ENCODE measurements at places on chromosomes 1 and 21.

- DNase-seq: no peak
These were observed 16.2 kb downstream of the RHOU start for GRCh38 chr1:228751360-228752098.

DNA sequence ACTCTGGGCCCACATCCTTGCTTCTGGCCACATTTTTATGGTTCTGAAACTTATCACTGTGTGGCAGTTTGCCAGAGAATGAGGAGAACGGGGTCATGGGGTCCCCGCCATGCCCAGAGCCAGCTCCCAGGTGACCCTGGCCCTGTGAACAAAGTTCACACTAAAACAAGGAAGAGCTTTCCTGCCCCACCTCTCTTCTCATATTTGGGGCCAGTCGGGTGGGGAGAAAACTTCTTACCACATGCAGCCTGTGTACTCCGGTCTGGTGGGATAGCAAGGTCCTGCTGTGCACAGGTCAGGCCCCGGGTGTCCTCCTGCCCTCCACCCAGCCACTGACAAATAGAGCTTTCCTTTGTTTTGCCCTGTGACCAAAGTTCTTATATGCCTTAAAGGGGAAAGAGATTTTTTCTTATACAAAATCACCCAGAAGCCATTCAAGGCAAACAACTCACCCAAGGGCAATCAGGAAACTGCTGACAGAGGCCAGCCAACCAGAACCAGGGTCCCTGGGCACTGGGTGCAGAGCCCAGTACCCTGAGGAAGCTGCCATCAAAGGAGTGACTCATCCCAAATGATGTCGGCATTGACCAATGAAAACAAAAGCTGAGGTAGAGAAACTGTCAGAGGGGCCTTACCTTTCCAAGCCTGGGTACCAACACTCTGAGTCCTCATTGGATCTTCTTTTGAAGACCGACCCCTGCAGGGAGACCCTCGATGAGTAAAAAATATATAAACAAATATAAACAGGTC lies 53.6 kb downstream of the OLIG1 start:
- DNase-seq: no peak

- no peak for DNase-seq
These were observed 14.6 kb upstream of the AGTRAP start for GRCh38 chr1:11721311-11721710.

DNA sequence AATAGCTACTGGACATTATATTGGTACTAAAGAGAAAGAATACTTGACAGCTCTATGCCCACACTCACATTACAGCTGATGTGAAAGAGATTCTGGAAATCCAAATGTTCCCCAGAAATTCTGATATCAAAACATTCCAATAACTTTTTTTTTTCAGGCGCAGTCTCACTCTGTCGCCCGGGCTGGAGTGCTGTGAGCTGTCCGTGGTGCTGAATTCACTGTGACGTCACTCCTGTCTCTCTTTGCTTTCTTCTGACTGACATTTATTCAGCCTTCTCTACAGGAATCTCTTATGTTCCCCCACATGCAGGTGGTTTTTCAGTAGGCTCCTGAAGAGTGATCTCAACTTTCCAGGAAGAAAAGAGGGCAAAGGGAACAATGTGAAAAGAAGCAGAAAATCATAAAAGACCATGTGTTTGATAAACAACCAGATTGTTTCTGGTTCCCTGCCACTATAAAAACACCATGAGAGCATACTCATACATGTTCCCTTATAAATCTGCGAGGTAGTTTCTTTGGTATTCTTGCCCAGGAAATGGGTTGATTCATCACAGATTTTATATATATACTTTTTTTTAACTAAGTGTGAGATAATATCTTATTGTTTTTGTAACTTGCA lies 6.2 kb downstream of the S100A7A start:
- peak; percentile 63 for DNase-seq

DNA sequence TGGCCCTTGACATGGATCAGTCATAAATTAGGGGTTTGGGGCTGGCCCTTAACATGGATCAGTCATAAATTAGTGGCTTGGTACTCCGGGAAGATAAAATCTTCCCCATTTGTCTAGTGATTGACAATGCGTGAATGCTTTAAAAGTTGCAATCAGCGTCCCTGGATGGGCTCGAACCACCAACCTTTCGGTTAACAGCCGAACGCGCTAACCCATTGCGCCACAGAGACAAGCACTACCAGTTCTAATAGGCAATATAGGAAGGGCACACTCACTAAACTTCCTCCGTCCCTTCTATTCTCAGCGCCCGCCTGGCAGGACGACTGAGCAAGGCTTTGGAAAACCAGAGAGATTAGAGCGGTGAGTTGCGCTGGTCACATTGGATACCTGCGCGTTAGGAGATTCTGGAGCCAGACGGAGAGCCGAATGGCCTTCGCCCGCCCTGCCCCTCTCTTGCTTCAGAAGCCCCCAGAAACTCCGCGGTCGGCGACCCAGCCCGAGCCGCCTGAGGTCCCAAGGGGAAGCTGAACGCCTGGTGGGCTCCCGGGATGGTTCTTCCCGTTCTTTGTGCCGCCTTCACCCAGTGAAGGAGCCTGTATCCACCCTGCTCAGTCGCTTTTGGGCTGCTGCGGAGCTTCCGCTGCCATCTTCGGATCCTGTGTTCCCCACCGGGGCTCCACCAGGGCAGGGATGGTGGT lies 235.9 kb downstream of the FAM72C start:
- DNase-seq: peak; percentile 53

DNA sequence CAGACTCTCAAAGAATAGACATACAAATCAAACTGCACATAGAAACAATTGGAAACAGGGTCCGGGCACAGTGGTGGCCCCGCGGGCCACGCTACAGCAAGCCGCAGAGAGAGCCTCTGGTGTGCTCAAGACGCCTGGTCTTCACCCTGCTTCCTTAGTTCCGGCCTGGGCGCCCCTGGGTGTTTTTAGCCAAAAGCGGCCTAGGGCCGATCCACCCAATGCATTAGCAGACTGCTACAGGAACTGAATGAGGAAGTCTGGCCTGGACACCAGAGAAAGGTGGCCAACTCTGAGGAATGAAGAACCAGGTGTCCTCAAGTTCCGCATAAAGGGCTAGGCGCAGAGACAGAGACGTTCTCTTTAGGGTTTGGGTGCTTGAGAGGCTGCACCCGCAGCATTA lies 1.7 kb downstream of the PRRX1 start:
- DNase-seq: no peak

DNA sequence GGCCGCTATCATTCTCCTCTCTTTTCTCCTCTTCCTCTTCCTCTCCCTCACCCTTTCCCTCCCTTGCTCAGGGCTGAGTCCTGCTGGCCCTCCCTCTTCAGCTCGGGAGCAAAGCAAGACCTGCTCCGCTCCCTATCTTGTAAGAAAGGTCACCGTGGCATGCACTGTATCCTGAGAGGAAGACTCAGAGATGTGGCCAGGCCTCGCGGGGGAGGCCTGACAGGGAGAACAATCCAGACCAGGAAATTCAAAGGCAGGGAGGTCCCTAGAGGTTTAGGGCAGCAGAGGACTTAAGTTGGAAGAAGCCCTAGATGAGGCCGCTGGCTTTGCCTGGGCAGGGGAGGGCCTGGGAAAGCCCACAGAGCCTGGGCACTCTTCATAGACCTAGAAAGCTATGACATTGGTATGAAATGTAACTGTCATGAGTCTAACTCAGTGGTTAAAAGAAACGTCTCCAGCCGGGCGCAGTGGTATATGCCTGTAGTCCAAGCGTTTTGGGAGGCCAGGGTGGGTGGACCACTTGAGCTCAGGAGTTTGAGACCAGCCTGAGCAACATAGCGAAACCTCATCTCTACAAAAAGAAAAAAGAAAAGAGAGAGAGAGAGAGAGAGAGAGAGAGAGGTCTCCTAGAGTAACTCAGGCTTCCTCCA lies 14.6 kb upstream of the PTAFR start:
- DNase-seq: no peak

DNA sequence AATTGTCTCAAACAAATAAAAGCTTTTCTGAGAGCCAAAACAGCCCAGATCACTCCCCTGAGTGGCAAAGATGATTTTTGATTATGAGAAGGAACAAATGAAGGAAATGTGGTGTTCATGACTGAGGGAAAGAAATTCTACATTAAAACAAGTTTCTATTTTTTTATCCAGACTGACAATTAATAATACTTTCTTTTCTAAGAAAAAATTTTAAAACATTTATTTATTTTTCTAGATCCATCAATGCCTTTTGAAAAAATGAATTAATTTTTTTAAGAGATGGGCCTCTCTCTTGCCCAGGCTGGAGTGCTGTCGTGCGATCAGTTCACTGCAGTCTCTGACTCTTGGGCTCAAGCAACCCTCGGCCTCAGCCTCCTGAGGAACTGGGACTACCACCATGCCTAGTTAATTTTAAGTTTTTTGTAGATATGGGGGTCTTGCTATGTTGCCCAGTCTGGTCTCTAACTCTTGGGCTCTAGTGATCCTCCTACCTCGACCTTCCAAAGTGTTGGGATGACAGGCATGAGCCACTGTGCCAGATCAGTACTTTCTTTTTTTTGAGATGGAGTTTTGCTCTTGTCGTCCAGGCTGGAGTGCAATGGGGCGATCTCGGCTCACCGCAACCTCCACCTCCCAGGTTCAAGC lies 11.2 kb upstream of the TXNIP start:
- DNase-seq: no peak

GRCh38 chr1:228095938-228096337 lies 7.2 kb downstream of the C1orf35 start:
- DNase-seq: no peak

- DNase-seq: no peak
These were observed 734 bp downstream of the MED18 start for GRCh38 chr1:28329395-28330153.

DNA sequence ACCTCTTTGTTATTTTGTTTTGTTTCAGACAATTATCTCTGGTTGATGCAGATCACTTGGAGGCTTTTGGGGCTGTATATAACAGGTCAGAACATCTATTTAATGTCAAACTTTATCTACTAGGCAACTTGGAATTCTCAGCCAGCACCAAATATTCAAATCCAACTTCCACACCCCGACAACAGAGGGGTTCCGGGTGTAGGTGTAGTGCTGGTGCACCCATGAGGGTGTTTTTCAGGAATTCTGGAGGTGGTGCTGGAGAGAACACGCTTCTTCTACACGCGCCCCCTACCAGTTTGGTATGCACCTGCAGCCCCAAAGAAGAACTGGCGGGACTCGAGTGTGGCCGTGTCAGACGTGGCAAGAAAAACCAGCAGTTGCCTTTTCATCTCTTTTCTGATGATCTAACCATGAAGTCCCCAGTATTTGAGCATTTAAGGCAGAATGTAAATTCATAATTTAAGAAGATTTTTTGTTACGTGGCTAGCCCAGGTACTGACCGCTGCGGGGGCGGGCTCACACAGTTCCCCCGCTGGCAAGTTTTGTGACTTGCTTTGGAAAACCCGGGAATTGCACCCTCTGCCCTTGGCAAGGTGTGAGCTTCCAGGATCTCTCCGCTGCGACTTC lies 462 bp upstream of the TLCD4 start:
- peak; percentile 85 for DNase-seq

- peak; percentile 77 for DNase-seq
These were observed 20.7 kb upstream of the CLIC4 start for GRCh38 chr1:24724345-24725208.

GRCh38 chr1:68375919-68376318 lies 73.8 kb downstream of the RPE65 start:
- no peak for DNase-seq

DNA sequence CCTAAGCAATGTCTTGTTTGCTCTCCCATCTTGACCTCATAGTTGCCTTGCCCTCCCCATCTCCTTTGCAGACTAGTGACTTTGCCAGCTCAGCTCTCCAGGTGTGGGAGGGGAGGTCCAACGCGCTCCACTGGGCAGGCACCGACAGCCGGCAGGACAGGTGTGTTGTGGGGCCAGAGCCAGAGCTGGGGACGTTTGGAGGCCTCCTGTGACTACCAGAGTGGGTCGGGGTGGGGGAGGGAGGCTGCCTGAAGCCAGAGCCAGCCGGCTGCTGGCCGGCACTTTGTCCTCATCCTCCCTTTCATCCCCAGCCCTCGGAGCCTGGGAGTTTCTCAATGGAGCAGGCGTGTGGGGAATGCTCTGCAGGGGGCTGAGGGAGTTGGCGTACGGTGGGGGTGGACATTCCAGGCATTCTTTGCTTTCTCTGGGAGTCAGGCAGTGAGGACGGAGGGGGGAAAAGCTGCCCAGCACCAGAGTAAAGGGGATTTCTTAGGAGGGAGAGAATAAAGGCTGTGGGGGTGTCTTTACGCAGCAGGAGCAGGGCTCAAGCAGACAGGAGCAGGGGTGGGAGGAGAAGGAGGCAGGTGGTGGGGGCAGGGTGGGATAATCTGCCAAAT lies 20.2 kb downstream of the NUAK2 start:
- DNase-seq: peak; percentile 91

GRCh38 chr21:28758042-28758882 lies 234.4 kb downstream of the LTN1 start:
- no peak for DNase-seq

DNA sequence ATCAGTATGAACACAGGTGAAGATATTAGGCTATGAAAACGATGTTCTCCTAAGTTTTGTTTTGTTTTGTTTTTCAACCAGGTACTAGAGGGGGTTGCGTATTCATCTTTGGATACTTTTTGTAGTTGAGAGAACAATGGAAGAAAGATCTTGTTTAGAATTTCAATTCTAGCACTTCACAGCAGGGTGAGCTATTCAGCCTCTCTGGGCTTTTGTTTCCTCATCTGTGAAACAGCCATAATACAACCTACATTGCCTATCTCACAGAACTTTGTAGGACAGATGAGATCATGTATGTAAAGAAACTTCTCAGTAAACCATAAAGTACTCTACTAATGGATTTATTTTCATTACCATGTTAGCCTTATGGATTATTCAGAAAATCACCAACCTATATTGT lies 199.5 kb downstream of the GPATCH2 start:
- no peak for DNase-seq

GRCh38 chr1:114215436-114215835 lies 61.8 kb upstream of the SYT6 start:
- DNase-seq: no peak

DNA sequence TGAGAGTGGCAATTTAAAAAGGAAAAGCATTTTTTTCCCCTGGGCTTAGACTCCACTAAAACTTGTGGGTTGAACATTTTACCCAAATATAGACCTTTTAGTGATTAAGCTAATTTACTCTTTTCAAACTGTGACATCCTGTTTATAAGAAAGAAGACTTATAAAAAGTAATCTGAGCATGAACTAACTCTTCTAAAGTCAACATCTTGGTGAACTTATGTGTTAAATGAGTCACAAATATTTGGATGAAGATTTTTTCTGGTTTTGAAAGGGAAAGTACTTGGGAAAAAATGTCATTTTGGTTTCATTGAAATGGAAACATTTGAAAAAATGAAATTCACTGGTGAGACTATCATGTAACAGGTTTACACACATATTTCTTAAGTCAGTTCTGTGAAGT lies 109.8 kb downstream of the KCNK2 start:
- no peak for DNase-seq

DNA sequence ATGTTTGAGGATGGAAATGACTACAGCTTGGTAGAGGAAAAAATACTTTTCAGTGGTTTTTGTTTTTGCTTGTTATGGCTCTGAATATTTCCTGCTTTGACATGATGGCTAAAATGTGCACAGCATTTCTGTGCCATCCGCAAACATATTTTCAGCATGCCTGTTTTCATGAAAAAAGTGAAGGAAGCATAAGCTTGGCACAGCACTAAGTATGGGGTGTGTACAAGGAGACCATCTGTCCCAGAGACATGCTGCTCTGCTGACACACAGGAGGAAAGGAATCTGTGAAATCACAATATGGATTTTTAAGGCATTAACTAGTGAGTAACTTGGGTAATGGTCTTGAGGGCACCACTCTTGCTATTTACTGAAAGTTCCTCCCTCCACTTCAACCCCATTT lies 595.5 kb downstream of the RWDD3 start:
- DNase-seq: no peak

All from urothelium cell line (cell line).